ENCODE measurements at places on chromosomes 4 and X. TPM values are rescaled to one million over a fixed set of nuclear protein-coding genes. Genes with fewer than 3 reads are reported as not detected.

- no peaks in the 10 kb centered on the region for H3K4me1 ChIP-seq
- no peak overlapping the region for H3K4me3 ChIP-seq
- no peak overlapping the region for H3K27ac ChIP-seq
Observed at GRCh38 chr4:48575964-48576363, 85.9 kb downstream of the ZAR1 start.

- no peak overlapping the region for H3K27ac ChIP-seq
- no peak for DNase-seq
- H3K27me3 ChIP-seq: no peaks in the 10 kb centered on the region
- H3K36me3 ChIP-seq: no peaks in the 10 kb centered on the region
- no peaks in the 10 kb centered on the region for H3K4me1 ChIP-seq
- H3K4me3 ChIP-seq: no peak overlapping the region
Observed at GRCh38 chr4:12672303-12672702, 811.8 kb downstream of the RAB28 start.

DNA sequence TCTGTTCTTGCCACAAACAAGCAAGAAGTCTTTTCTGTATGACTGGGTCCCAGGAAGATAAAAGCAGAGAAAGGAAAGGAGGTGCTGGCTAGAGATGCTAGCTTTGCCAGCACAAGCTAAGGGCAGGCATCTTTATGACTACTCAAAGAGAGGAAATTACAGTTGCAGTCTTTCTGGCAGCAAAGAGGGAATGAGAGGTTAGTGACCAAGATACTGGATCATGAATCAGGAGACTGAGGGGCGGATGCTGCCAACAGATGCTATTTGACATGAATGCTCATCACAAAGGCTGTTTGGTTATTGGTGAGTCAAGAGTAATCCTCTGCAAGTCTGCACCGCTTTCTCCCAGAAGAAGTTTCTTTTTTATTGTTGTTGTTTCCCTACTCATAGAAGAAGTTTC is 5.5 kb upstream of the XIAP start:
- DNase-seq: no peak
- no peaks in the 10 kb centered on the region for H3K4me1 ChIP-seq
- H3K27ac ChIP-seq: no peak overlapping the region
- H3K36me3 ChIP-seq: no peaks in the 10 kb centered on the region
- no peak overlapping the region for H3K4me3 ChIP-seq
- H3K27me3 ChIP-seq: no peaks in the 10 kb centered on the region

DNA sequence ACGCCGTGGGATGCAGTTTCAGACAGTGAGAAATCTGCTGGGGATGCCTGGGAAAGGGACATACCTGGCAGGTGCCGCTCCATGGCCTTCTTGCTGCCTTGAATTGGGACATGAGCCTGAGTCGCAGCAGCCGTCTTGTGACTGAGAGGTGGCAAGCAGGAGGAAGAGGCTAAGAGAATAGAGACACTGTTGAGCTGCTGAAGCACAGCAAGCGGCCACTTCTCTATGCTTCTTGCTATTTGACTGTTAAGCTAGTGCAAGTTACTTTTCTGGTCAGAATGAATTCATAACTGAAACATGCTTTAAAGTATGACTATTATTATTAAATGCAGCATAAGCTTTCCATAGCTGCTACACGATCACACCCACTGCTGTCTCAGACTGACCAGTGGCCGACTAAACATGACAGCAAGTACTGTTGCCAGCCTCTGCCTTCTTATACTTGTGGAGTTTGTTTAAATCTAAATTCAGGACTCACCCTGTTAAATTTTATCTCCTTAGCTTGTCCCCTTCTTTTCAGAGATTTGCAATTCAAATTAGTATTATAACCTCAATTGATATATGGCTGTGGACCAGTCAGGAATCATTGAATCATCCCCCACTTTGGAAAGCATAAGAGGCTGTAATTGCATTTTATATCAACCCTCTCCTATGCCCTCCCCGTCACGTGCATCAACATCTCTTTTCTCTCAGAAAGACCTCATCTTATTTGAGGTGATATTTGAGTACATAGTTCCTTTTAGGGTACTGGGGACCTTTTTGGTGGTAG is 24.8 kb upstream of the ACSL1 start:
- DNase-seq: no peak
- no peaks in the 10 kb centered on the region for H3K36me3 ChIP-seq
- H3K4me3 ChIP-seq: no peak overlapping the region
- no peaks in the 10 kb centered on the region for H3K4me1 ChIP-seq
- H3K27me3 ChIP-seq: no peaks in the 10 kb centered on the region

GRCh38 chr4:122845066-122845465 is 18.4 kb downstream of the FGF2 start:
- peaks cover 3% of the 10 kb centered on the region for H3K4me1 ChIP-seq
- DNase-seq: no peak
- H3K27ac ChIP-seq: no peak overlapping the region
- no peak overlapping the region for H3K4me3 ChIP-seq
- H3K27me3 ChIP-seq: no peaks in the 10 kb centered on the region

DNA sequence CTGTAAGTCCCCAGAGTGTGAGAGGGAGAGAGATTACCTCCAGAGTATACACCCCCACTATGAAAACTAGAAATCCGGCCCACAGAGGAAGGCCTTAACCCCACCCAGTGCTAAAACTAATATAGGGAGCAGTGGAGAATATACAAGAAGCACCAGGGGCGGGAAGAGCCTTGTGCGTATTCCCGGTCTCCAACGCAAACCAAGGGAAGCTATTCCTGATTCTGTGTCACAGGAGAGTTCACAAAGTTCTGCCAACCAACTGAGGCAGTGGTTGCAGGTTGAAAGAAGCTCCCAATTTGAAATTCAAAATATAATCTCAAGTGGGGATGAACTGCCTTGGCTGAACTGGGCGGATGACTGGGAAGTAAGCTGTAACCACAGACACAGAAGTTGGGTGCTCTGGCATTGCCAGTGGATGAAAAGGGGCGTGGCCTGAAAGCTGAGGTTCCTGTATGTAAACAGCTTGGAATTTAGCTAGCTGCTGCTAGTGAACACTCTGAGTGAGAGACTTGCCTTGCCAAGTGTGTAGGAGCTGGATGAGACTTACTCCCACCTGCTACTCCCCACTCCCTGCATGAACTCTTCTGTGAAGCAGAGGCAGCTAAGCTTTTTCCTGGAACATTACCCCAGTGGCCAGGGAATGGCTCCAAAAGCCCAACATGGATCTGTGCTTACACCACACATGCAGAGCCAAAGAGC is 32.7 kb downstream of the ELF2 start:
- H3K36me3 ChIP-seq: no peaks in the 10 kb centered on the region
- H3K27me3 ChIP-seq: no peaks in the 10 kb centered on the region
- no peak overlapping the region for H3K4me3 ChIP-seq

DNA sequence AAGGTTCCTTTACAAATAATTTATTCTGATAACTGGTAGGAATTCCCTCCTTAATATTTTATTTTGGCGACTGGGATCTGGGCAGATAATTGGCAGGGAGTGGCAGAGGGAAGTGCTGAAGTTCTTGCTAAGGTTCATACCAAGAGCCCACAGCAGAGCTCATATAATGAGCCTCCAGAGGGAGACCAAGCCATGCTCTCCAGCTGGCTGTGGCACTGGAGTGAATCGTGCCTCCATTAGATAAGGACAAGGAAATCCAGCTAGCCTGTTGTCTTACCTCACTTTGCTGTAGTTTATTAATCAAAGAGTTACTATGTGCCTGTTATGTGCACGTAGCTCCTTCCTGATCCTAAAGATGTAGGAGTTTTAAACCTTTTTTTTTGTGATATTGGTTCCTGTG is 1.3 kb downstream of the ASB12 start:
- H3K36me3 ChIP-seq: no peaks in the 10 kb centered on the region
- no peak overlapping the region for H3K4me3 ChIP-seq
- H3K27me3 ChIP-seq: no peaks in the 10 kb centered on the region
- no peaks in the 10 kb centered on the region for H3K4me1 ChIP-seq
- H3K27ac ChIP-seq: no peak overlapping the region
- no peak for DNase-seq

The SLC9A7 gene
- 6.3 TPM for total RNA-seq

The PAGE2 gene
- not detected for total RNA-seq

- no peak for DNase-seq
- H3K27ac ChIP-seq: no peak overlapping the region
- peaks cover 17% of the 10 kb centered on the region for H3K4me1 ChIP-seq
- H3K36me3 ChIP-seq: no peaks in the 10 kb centered on the region
Observed at GRCh38 chr4:77652237-77652897, 46.7 kb downstream of the CXCL13 start.
